HEK293T (cell line): ENCODE measurements at places on chromosomes 7 and 10.
A peak's percentile ranks its signal among the peaks of the same experiment; 100 is the strongest.

- DNase-seq = peak; percentile 86
Measured at GRCh38 chr10:59906417-59907202, at the start of gene CCDC6. Gene CCDC6, minus strand, starts transcription at chr10:59906556. Its CDS starts 132 bp downstream, at chr10:59906424.

DNA sequence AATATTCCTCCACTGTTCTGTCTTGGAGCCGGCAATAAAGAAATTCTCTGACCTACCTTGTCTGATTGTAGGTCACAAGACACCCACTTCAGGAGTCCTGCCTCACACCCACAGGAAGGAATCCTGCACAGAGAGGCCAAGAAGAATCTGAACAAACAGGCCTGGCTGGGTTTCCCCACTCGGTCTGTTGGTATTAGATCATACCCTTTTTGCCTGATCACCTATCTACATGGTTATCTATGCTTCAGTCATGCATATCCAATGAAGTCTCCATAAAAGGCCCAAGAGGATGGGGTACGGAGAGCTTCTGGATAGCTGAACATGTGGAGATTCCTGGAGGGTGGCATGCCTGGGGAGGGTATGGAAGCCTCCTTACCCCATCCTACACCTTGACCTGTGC, 12.3 kb downstream of the OGDH start:
- no peak for DNase-seq

GRCh38 chr10:61028861-61029361, 84.9 kb upstream of the RHOBTB1 start:
- DNase-seq = no peak

DNA sequence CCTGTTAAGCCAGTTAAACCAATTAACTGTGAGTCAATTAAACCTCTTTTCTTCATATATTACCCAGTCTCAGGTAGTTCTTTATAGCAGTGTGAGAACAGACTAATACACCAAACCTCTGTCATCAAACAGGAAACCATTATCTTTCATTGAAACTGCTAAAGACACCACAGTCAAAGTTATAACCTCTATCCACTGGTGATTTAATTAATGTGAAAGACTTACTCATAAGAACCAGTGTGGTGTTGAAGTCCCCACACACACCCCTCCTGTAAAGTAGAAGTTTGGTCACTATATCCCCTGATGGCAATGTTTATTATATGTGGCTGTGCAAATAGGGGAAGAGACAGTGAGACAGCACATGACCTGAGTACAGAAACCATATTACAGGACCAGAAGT, 228.1 kb downstream of the NEBL start:
- no peak for DNase-seq

DNA sequence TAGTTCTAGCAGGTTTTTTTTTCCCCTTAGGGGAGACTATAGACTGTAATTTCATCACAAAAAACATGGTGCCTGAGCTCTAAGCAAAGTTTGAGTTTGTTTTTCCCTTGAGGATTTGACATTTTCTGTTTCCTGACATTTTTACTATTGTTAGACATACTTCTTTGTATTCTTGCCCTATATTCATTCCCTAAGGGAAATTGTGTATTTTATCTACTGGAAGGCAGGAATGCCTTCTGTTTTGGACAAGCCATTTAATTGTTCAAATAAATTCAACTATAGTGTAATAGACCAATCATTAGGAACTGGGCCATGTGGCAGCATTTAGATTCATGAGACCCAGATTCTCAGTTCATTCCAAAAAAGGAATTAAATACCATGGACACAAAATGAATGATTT, 335.0 kb downstream of the EXOC4 start:
- DNase-seq = no peak

DNA sequence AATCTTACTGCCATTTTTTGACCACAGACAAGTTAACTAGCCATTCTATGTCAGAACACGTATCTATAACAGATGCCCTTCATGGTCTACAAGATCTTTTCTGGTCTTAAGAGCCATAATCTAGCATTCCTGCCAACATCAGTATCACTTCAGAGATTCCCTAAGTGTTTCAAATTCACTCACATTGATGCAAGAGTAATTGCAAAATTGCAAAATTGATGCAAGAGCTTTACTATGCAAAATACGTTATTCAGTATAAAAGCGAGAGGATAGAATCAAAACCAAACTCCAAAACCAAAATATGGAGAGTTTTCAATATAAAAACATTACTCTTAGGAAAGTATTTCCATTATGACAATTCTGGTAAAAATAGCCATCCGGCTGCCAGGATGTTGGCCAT, 38.1 kb upstream of the PPP1R17 start:
- no peak for DNase-seq

DNA sequence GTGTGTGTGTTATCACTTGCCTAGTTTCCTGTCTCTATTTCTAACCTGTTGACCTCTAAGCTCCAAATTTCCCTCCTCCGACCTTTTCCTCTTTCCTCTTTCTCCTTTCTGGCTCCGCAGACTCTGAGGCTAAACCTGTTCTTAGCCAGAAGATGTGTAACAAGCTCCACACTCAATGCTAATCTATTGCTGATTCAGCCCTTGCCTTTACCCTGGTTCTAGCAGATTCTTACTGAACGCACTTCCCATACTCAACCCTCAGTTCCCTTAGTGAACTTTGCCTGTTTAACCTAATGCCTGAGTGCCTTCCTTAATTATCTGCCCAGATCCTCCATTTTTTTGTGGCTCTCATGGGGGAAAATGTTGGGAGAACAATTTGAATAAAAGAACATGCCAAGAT, 30.0 kb upstream of the SGMS1 start:
- no peak for DNase-seq

DNA sequence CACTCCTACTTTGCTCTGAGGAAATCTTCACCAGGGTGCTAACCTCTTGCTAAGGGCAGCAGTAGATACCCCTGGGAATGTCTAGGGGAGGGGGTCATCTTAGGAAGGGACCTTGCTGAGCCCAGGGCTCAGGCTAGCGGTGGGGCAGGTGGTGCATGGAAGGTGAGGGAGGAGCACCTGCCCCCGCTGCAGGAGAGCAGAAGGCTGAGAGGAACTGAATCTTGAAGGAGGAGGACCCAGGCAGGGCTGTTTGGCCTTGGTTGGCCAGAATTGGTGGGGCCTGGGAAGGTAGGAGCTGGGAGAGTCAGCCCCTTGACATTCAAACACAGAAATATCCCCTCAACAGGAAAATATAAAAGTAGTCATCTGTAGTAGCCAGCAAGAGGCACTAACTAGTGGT, 7.0 kb downstream of the CALHM3 start:
- no peak for DNase-seq

DNA sequence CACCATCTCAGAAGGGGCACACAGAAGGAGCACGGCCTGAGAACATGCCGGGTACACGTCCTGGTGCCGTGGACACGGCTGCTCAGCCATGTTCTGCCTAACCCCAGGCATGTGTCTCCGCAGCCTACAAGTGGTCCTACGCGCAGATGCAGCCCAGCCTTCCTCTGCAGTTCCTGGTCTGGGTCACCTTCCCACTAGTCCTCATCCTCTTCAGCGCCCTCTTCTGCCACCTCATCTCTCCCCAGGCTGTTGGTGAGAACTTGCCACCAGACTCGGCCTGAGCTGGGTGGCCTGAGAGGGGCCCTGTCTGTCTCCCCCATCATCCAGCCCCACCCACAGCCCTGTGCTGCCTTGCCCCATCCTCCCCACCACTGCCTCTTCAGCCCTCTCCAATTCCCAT, 5.3 kb downstream of the CLCN1 start:
- no peak for DNase-seq
